ENCODE measurements at places on chromosomes 1 and 21. TPM values are rescaled to one million over a fixed set of nuclear protein-coding genes. Genes with fewer than 3 reads are reported as not detected.

GRCh38 chr1:247286134-247286670, 30.3 kb downstream of the VN1R5 start:
- H3K36me3 ChIP-seq, result no peaks in the 10 kb centered on the region
- H3K27me3 ChIP-seq, result no peaks in the 10 kb centered on the region
- no peaks in the 10 kb centered on the region for H3K4me1 ChIP-seq
- DNase-seq, result no peak

GRCh38 chr1:13590486-13590885, 6.9 kb downstream of the PDPN start:
- H3K4me1 ChIP-seq, result no peaks in the 10 kb centered on the region
- peaks cover 39% of the 10 kb centered on the region for H3K27me3 ChIP-seq
- no peak overlapping the region for H3K27ac ChIP-seq
- no peak overlapping the region for H3K4me3 ChIP-seq
- DNase-seq, result no peak

DNA sequence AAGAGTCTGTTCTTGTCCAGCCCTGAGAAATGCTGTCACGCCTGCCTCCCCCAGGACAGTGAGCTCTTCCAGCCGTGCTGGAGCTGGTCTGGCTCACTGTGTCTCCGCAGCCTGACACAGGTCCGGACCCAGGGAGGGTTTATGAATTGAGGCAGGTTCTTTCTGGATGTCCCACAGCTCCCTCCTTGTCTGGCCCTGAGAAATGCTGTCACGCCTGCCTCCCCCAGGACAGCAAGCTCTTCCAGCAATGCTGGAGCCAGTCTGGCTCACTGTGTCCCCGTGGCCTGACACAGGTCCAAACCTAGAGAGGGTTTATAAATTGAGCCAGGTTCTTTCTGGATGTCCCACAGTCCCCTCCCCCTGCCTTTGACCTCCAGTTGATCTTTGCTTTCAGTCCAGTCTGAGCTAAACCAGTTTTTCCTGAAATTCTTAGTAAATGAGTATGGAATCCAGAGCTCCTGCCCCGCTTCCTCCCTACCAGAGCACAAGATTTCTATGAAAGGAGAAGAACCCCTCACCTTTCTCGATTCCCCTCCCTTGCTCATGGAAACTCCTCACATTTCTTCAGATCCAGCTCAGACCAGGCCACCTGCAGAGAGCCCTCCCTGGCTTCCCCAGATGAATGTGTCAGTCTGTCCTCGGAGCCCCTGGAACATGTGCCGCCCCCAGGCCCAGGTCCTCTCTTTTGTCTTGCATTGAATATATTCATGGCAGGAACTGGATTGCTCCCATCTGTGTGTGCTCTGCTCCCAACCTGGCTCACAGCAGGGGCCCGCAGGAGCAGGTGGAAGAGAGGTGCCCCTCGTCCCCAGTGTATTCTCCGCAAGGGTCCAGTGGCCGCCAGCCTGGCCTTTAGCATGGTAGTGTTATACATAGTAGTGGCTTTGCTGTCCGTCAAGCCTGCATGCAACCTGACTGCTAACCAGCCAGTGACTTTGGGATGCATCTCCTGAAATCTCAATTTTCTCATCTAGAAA, 116.3 kb downstream of the EPHB2 start:
- H3K36me3 ChIP-seq, result no peaks in the 10 kb centered on the region
- no peak overlapping the region for H3K4me3 ChIP-seq
- H3K27me3 ChIP-seq, result no peaks in the 10 kb centered on the region
- DNase-seq, result no peak
- peak overlapping the region; percentile 90 for H3K27ac ChIP-seq
- H3K4me1 ChIP-seq, result peaks cover 44% of the 10 kb centered on the region

GRCh38 chr1:61518670-61519400, 206.1 kb downstream of the TM2D1 start:
- no peak overlapping the region for H3K27ac ChIP-seq
- H3K4me3 ChIP-seq, result no peak overlapping the region

GRCh38 chr1:64923294-64923718, 43.0 kb downstream of the JAK1 start:
- H3K4me3 ChIP-seq, result no peak overlapping the region
- peaks cover 46% of the 10 kb centered on the region for H3K4me1 ChIP-seq
- H3K36me3 ChIP-seq, result no peaks in the 10 kb centered on the region
- no peaks in the 10 kb centered on the region for H3K27me3 ChIP-seq
- DNase-seq, result no peak

- no peaks in the 10 kb centered on the region for H3K4me1 ChIP-seq
- no peaks in the 10 kb centered on the region for H3K36me3 ChIP-seq
- H3K27ac ChIP-seq, result no peak overlapping the region
Observed at GRCh38 chr1:64757213-64757612, 12.3 kb downstream of the RAVER2 start.

GRCh38 chr21:24375201-24375600, 1232.1 kb downstream of the MRPL39 start:
- no peak overlapping the region for H3K27ac ChIP-seq
- no peak for DNase-seq
- no peaks in the 10 kb centered on the region for H3K36me3 ChIP-seq
- no peak overlapping the region for H3K4me3 ChIP-seq
- H3K27me3 ChIP-seq, result no peaks in the 10 kb centered on the region

GRCh38 chr1:230266456-230266855, 159.7 kb downstream of the PGBD5 start:
- H3K4me1 ChIP-seq, result peaks cover 9% of the 10 kb centered on the region
- no peak overlapping the region for H3K4me3 ChIP-seq
- H3K36me3 ChIP-seq, result peaks cover 45% of the 10 kb centered on the region

- no peak for DNase-seq
- peak overlapping the region; percentile 82 for H3K27ac ChIP-seq
- peaks cover 4% of the 10 kb centered on the region for H3K4me1 ChIP-seq
- H3K4me3 ChIP-seq, result no peak overlapping the region
Observed at GRCh38 chr1:246139745-246140182, 367.3 kb downstream of the SMYD3 start.

DNA sequence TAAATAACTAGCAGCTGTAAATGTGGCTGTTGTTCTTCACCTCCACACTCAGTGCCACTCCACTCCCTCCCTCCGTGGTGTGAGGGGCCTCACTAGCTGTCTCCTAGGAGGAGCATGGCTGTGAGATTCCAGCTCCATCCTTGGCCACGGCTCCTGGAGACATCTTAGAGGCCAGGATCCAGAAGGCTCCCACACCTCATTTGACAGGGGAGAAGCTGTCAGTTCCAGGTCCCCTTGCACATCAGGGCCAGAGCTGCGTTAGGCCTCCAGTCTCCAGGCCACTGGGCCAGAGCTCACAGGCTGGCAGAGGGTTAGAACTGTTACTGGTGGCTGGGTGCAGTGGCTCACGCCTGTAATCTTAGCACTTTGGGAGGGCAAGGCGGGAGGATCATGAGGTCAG, 15.0 kb downstream of the PCSK9 start:
- H3K27ac ChIP-seq, result no peak overlapping the region
- DNase-seq, result no peak
- no peaks in the 10 kb centered on the region for H3K36me3 ChIP-seq
- H3K4me1 ChIP-seq, result no peaks in the 10 kb centered on the region

DNA sequence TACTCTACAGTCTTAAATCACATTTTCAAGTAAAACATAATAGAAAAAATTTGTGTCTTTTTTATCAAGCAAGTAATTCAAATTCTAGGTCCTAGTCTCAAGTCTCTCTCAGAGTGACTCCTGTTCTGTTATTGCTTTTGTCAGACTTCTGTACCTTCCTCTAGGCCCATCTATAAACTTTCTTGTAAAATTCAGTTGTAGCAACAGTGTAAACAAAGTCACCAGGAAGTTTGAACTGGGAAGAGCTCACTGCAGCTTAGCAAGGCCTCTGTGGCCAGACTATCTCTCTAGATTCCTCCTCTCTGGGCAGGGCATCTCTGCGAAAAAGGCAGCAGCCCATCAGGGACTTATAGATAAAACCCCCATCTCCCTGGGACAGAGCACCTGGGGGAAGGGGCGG, 13.5 kb upstream of the ZNF678 start:
- H3K27ac ChIP-seq, result no peak overlapping the region
- no peaks in the 10 kb centered on the region for H3K36me3 ChIP-seq
- H3K4me1 ChIP-seq, result no peaks in the 10 kb centered on the region
- no peak for DNase-seq
- no peak overlapping the region for H3K4me3 ChIP-seq

The COA7 gene
- 13.7 TPM for polyA plus RNA-seq

The TMEM51 gene
- 20.5 TPM for polyA plus RNA-seq

The LCE1B gene
- not detected for polyA plus RNA-seq

The HEYL gene
- polyA plus RNA-seq, result not detected

The FMO1 gene
- not detected for polyA plus RNA-seq

The SIPA1L2 gene
- 0.48 TPM for polyA plus RNA-seq
